Hematopoietic multipotent progenitor cell treated with erythropoietin and hydrocortisone succinate and interleukin-3 and kit ligand, for 17 days (in vitro differentiated cells): ENCODE measurements at places on chromosomes 2 and 18.

- no peak for DNase-seq
Measured at GRCh38 chr2:224781400-224781799, 65.2 kb upstream of the CCDC195 start.

DNA sequence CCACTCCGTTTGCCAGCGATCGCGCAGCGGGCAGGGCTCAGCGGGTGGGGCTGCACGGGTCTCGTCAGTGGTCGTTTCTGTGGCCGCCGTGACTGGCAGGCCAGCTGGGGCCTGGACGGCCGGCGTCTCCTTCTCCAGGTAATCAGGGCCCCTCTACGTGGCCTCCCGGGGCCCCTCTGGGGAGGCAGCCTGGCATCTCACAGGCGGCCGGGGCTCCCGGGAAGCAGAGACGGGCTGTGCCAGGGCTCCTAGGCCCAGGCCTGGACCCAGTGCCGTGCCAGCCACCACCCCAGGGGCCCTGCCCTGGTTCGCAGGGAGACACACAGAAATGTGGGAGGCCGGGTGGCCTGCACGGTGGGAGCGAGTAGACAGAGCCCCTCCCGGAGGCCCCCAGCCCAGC is 59.5 kb downstream of the NFATC1 start:
- no peak for DNase-seq

GRCh38 chr2:64403426-64403825 is 50.5 kb upstream of the LGALSL start:
- no peak for DNase-seq

GRCh38 chr2:141557329-141558095 is 573.3 kb downstream of the LRP1B start:
- no peak for DNase-seq

- no peak for DNase-seq
Measured at GRCh38 chr2:50746526-50746925, 285.4 kb downstream of the NRXN1 start.

GRCh38 chr2:10297959-10298531 is 4.7 kb upstream of the HPCAL1 start:
- DNase-seq: no peak

GRCh38 chr2:182391443-182391842 is 35.4 kb downstream of the PDE1A start:
- no peak for DNase-seq

GRCh38 chr2:200405599-200406298 is 99.3 kb downstream of the SPATS2L start:
- no peak for DNase-seq

DNA sequence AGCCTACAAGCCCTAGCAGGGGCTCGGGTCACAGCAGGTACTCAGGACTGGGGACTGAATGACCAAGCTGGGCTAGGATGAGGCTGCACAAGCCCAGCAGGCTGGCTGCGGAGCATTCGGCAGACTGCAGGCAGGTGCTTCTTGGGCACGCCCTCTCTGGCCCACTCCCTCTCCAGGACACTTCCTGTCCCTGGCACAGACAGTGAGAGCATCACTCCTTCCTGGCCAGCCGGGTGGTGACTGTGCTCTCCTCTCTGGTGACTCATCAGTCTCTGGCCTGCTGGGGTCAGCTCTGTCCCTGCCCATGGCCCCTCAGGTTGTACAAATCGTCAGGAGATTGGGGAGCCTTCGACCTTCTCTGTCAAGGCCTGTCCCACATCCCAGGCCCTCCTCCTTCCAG is 22.5 kb downstream of the C1QL2 start:
- no peak for DNase-seq

- no peak for DNase-seq
Measured at GRCh38 chr2:200738590-200738989, 73.1 kb upstream of the BZW1 start.

GRCh38 chr2:60439219-60439974 is 114.1 kb downstream of the BCL11A start:
- DNase-seq: peak; percentile 54
